ENCODE measurements at places on chromosomes 16 and 17.

- no peak for DNase-seq
Measured at GRCh38 chr16:50940275-50940854, 198.5 kb downstream of the CYLD start.

DNA sequence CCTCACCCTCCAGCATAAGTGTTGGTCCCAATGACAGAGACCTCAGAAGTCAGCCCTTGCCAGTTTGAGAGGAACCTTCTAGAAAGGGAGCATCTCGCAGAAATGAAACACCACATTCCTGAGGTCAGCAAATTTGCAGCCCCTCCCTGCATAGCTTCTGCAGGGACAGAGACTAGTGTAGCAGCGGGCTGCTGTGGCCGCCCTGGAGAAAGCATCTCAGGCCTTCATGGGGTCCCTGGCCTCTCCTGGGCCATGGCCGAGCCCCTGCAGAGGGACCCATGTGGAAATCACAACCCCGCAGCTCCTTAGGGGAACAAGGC is 11.4 kb downstream of the HS3ST6 start:
- DNase-seq: no peak

- DNase-seq: no peak
Measured at GRCh38 chr16:50017553-50017952, 7.5 kb upstream of the CNEP1R1 start.

DNA sequence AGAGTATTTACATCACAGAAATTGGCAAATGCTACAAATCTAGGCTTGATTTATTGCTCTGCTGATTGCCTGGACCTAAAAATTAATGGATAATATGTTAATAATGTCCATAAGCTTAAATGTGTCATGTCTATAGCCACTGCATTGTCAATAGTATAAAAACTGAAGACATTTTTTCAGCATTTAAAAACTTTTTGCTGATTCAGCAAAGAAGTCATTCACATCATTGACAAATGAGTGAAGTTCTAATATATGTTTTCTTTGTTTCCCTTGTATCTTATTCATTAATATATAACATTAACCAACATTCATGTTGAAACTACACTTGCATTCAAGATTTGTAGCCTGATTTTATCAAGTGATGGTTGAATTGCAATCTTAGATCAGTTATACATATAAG is 214.7 kb upstream of the XYLT1 start:
- no peak for DNase-seq

- no peak for DNase-seq
Measured at GRCh38 chr16:534135-534534, 6.6 kb downstream of the CAPN15 start.

- DNase-seq: peak; percentile 26
Measured at GRCh38 chr17:38352245-38353085, 821 bp downstream of the SOCS7 start.

DNA sequence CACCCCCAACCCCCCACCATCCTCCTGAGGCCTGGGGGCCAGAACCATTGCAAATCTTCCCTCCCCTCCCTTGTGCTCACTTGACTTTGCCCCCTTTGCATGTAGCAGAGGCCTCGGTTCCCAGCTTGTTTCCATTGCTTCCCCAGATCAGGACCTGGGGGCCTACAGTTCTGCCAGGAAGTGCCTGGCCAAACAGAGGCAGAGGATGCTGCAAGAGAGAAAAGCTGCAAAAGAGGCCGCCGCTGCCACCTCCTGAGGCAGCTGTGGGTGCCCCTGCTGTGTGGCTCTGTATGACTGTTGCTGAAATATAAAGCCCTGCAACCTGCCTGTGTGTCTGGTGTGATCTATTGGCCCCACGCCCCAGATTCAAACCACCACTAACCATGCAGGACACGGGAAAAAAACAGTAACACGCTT is 2.3 kb downstream of the NDUFB10 start:
- peak; percentile 28 for DNase-seq

DNA sequence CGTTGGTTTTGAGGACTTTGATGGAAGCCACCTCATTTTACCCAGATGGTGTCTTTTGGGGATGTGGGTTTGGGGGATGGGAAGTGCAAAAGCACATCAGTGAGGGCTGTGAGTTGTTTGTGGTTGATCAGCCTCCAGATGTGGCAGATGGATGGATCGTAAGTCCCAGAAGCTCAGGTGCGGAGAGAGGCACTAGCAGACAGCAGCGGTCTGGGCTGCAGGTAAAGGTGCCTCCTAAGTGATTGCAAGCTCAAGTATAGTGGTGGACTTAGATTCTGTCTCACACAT is 18.0 kb downstream of the HS3ST3B1 start:
- no peak for DNase-seq

- DNase-seq: no peak
Measured at GRCh38 chr16:68097088-68097487, 11.9 kb downstream of the NFATC3 start.

DNA sequence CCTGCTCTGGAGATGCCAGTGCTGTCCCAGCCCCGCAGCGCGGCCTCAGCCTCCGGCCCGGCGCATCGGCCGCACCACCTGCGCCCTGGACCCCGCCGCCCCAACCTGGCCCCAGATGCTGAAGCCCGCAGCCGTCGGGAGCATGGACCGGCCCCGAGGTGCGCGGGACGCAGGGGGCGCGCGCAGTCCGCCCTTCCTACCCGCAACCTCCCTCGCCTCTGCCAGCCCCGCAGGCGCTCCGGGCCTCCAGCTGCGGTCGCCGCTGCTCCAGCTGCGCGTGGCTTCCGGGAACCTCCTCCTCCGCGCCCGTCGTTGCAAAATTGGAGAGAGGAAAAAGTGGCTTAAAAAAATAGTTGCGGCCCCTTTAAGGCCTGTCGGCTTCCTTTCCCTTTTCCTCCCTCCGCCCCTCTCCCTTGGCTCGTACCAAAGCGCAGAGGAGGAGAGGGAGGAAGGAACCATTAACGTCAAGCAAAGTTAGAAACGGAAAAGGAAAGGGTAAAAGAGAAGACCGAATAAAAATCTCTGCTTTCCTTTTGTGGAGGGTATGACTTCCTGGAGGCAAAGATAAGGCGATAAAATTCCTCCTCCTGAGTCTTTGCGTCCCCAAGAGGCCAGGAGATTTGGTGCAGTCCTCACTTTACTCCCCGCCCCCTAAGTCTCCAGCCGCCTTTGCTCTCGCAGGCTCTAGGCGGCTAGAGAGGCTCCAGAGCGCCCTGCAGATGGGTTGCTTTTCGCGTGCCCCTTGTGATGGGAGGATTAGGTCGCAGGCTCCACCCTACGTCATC is at the start of gene CDIPT:
Gene CDIPT, minus strand, starts transcription at position 343 of the 785 bp plus-strand sequence. CDS start 369 bp downstream, outside the sequence.
- DNase-seq: peak; percentile 93

DNA sequence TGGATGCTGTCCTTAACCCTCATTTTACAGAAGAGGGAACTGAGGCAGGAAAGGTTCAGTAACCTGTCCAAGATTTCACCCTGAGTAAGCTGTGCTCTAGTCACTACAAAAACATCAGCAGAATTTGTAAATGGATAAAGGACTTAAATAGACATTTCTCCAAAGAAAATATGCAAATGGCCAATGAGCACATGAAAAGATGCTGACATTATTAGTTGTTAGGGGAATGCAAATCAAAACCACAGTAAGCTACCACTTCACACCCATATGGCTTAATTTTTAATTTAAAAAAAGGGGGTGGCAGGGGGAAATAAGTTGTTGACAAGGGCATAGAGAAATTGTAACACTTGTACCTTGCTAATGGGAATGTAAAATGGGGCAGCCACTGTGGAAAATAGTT is 51.4 kb downstream of the C17orf67 start:
- no peak for DNase-seq

- DNase-seq: no peak
Measured at GRCh38 chr17:47918006-47918405, 22.0 kb downstream of the SP2 start.

DNA sequence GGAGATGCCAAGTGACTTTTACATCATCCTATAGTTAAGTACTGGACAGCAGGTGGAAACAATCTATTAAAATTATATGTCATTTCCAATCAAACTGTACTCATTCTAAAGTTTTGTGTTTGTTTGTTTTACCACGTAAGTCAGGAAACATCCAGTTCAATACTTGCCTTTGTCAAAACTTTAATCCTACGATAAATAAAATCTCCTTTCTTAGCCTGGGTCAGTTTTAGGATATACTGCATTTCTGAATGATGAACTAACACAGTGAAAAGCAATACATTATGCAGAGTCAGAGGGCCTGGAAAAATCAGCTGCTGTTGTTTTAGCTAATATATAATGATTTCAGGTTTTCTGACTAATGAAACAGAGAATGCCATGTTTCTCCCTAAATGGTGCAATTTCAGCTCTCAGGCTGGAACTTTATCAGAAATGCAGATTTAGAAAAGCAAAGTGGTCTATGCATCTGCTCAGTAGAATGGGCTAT is 756.4 kb downstream of the CDH11 start:
- no peak for DNase-seq

DNA sequence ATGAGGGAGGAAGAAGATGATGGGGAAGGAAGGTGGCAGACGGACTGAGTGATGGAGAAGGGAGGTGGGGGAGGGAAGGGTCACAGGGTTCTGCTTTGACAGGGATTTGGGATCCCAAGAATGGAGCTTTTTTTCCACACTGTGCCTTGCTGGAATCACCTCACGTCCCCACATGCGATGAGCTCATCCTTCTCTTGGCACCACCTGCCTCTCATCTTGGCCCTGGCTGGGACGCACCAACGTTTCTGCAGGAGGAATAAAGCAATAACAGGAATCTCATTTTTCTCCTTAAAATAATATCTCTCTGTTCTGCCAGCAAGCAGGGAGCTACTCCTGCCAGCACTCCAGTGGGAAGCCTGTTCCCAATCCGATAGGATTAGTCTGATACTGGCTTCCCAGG is 47.8 kb downstream of the MEOX1 start:
- no peak for DNase-seq

DNA sequence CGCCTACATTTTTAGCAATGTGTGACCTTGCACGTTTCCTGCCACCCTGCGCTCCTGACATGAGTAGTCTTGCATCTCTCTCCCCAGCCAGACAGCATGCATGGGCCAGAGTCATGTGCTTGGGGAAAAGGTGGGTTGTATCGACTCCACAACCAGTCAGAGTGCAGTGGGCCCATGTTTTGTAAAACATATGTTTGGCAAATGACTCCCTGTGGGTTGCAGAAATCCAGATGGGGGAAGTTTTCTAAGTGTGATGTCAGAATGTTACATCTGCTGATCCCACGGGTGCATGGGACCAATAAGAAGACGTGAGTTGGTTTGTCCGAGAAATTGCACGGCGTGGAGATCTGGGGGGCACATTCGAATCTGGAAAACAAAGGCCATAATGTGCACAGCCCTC is 147.1 kb downstream of the FOXL1 start:
- DNase-seq: no peak

GRCh38 chr16:71629278-71630016 is 3.5 kb downstream of the MARVELD3 start:
- no peak for DNase-seq

DNA sequence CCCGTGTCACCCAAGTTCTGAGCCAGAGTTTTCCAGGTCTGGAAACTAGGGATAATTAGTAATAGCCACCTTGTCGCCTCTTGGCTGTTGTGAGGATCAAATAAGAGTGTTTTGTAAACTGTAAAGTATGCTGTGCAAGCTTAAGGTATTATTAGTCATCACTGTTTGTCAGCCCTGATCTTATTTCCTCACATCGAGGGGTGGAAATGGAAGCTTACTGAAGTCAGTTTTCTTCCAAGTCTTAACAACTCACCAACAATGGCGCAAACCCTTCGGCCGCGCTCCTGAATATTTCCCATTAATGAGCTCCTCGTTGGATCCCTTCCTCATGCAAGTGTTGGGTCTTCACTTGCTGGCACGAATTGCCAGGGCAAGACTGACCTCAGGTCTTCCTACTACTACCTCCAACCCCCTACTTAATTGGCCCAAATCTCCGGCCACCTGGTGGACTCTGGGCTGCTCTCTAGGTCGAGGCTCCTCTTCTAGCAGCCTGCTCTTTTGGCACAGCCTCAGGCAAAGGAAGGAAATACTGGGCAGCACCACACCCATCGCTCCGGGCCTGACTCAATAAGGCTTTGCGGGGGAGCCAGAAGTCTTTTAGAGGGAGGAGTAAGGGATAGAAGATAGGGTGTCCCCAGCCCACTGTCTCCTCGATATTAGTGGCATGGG is 885 bp upstream of the SLC35B1 start:
- DNase-seq: no peak

- no peak for DNase-seq
Measured at GRCh38 chr17:4934173-4934979, 2.3 kb downstream of the GP1BA start.

GRCh38 chr16:66291833-66292232 is 74.7 kb upstream of the CDH5 start:
- DNase-seq: no peak

DNA sequence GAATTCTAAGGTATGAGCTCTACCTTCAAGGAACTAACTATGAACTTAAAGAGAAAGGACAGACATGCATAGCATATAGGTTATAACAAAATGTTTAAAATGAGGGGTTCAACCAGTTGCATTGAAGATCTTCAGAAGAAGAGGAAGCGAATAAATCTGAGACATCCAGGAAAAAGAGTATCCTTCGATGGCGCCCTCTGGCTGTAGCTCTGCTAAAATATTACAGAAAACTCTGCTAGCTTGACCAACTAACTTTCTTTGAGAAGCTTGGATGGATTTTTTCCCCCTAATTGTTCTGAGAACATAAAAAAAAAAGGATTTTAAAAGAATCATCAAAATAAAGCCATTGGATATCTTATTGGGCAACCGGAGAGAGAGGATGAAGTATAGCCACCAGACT is 659.9 kb upstream of the SOX9 start:
- no peak for DNase-seq

GRCh38 chr16:62805221-62805857 is 769.1 kb upstream of the CDH8 start:
- no peak for DNase-seq

GRCh38 chr16:13448346-13448745 is 471.6 kb upstream of the ERCC4 start:
- DNase-seq: no peak

DNA sequence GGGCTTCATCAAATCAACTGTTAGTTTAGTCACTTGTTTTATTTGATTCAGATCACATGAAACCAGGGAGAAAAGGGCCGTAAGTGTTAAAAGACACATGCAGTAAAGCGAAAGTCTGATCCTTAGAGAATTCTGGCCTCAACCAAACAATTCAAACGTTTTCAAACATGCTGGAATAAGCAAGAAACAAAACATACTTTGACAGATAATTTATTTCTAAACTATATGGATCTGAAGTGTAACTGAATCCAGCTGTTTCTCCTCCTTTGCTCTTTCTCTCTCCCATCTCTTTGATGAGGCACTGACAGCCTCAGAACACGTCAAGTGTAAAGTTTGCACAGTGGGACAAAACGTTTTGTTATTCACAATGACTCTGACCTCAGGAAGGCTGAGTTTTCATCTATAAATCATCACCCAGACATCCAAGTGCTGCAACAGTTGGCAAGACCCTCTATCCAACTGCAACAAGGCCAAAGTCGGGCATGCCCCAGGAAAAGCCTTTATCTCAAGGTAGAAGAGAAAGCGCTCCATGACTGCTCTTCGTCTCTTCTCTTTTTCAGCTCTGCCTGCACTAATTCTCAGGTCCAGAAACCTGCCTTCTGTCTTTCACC is 267.1 kb upstream of the MYOCD start:
- no peak for DNase-seq

GRCh38 chr16:53768167-53768566 is 64.2 kb downstream of the FTO start:
- no peak for DNase-seq

GRCh38 chr16:912684-913613 is 57.8 kb downstream of the LMF1 start:
- no peak for DNase-seq
